ENCODE measurements at places on chromosomes 5 and 9. TPM values are rescaled to one million over a fixed set of nuclear protein-coding genes. Genes with fewer than 3 reads are reported as not detected.

DNA sequence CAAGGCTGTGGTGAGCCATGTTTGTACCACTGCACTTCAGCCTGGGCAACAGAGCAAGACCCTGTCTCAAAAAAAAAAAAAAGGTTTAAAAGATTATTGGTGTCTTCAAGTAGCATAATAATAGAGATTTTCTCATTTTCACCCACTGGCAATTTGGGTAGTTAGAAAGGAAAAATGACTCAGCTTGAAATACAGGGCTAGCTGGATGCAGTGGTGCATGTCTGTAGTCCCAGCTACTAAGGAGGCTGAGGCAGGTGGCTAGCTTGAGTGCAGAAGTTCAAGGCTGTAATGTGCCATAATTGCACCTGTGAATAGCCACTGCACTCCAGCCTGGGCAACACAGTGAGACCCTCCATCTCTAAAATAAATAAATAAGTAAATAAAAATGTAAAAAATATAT is 111.1 kb downstream of the ARRDC3 start:
- DNase-seq: no peak

DNA sequence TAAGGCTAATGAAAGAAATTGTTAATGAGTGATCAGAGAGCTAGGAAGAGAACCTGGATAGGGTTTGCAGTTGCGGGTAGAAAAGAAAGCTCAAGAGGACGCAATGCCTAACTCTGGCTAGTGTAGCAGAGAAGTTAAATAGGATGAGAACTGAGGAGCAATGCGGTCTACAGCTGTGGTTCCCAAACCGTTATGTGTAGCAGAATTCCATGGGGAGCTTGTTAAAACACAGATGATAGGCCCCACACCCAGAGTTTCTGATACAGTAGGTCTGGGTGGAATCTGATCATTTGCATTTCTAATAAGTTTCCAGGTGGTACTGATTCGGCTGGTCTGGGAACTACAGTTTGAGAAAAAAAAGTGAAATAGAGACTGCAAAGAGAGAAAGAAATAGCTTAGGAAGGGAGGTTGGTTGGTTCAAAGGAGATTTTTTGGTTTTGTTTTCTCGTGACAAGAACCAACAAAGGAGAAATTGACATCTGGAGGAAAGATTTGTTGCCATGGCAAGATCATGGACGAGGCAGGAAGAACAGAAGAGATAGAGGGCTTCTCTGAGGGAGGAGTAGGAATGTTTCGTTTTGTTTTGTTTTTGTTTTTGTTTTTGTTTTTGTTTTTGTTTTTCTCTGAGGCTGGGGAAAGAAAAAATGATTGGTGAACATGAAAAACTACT is 276.1 kb downstream of the ARRDC3 start:
- DNase-seq: no peak

Gene TMEM174
- total RNA-seq: not detected

Gene SLC34A1
- total RNA-seq: not detected

- no peak for DNase-seq
Observed at GRCh38 chr5:158058208-158059120, 199.5 kb upstream of the CLINT1 start.

GRCh38 chr5:59036274-59036961 is 453.5 kb downstream of the RAB3C start:
- peak; percentile 39 for DNase-seq

DNA sequence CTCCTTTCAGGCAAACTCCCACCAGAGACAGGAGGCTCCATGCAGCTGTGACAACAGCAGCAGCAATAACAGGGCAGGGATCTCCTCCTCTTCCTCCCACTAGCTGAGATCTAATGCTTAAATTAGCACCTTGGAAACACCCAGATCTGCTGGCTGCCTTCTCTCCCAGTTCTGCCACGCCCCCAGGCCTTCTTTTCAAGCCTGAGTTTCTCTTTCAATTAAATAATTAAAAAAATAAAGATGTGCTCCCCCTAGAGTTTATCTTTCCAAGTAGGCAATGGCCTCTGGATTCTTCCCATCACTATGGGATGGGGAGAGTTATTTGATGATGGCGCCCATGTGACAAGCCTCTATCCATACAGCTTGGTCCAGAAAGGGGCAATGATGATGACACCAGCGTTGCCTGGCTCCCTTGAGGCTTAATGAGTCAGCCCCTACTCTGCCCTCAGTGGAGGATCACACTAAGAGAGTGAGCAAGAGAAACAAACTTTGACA is 3.8 kb downstream of the FAM219A start:
- peak; percentile 31 for DNase-seq

GRCh38 chr5:173568703-173569102 is 47.7 kb downstream of the BOD1 start:
- no peak for DNase-seq

DNA sequence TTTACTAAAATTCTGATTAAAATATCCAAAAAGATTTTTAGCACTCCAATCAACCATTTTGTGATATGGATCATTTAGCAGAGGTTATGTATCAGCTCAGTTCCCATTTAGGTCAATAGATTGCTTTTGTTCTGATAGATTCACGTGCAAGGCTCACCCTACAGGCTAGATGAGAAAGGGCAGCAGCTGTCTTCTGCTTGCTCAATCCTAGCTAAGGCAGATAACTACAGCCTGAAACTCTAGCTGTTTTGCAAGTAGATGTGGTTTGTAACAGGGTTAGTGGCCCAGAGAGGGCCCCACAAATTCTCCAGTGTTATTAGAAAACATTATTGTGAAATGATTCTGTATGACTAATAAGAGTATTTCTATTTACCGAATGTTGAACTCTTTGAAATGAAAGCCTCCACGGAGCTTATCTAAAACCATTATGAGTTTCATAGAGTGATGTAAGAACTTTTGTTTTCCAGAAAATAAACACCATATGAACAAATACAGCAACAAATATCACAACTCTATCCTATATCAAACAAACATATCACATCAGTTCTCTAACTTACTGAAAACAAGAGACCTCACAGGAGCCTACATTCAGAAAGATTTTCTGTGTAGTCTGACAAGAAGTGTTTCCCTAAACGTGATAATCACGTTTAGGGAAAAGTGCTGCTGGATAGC is 841.9 kb upstream of the ACO1 start:
- DNase-seq: peak; percentile 66

- no peak for DNase-seq
Observed at GRCh38 chr9:134593286-134594077, 48.1 kb upstream of the COL5A1 start.

- DNase-seq: peak; percentile 70
Observed at GRCh38 chr5:150486402-150487198, 21.3 kb upstream of the NDST1 start.

DNA sequence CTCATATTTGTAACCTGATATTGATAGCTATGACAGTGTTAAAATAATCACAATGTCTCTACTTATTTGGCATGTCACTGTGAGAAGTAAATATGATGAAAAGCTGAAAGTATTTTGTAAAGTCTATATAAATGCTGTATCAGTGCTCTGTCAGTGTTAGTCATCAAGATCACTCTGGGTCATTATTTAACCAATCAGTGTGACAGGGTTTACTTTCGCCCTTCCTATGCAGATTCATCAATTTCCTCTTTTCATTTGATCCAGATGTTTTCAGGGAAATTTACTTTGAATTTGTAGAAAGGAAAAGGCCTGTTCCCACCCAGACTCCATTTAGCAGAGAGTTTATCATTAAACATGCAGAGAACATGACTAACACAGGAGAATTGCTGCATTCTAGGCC is 9.9 kb upstream of the PCSK5 start:
- DNase-seq: no peak

Gene TDRD7
- total RNA-seq: 11.9 TPM

DNA sequence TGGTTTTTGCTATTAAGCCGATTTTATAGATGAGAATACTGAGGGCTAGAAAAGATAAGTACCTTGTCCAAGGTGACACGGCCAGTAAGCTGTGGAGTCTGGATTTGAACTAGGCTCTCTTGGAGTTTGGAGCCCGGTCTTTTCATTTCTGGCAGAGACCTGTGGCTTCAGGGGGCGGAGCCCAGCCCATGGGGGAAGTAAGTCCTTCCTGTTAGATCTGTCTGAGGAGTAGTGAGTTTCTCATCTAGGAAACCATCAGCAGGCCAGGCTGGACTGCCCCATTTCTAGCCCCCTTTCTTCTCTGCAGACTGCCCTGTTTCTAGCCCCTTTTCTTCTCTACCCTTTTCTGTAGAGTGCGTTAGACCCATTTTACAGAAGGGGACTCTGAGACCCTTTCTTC is 521 bp upstream of the PTGS1 start:
- no peak for DNase-seq

DNA sequence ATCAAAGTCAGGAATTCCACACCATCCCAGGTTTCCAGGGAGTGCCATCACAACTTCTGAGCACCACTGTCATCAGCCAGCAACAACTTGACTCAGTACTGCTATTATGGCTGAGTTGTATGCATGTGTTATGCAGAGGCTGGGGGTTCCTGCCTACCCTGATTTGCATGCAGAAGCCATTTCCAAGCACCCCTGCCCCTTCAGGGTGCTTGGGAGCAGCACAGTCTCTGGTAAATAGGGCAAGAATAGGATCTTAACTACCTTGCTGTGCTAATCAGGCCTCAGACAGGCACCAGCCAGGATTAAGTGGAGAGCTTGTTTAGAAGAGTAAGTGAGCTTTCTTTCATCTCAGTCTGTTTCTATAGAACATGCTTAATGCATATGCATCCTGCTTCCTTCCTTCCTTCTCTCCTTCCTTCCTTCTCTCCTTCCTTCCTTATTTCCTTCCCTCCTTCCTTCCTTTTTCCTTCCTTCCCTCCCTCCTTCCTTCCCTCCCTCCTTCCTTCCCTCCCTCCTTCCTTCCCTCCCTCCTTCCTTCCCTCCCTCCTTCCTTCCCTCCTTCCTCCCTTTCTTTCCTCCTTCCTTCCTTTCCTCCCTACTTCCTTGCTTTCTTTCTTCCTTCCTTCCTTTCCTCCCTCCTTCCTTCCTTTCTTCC is 175.7 kb downstream of the FRMD3 start:
- DNase-seq: no peak

DNA sequence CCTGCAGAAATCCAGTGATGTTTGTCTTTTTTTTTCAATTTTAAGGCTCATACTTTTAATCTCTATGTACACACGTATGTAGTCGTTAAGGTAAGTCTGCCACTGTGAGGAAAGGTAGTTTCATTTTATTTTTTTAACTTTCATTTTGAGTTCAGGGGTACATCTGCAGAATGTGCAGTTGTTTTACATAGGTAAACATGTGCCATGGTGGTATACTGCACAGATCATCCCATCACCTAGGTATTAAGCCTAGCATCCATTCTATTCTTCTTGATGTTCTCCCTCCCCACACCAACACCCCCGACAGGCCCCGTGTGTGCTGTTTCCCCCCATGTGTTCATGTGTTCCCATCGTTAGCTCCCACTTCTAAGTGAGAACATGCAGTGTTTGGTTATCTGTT is 19.7 kb downstream of the MUSK start:
- no peak for DNase-seq

DNA sequence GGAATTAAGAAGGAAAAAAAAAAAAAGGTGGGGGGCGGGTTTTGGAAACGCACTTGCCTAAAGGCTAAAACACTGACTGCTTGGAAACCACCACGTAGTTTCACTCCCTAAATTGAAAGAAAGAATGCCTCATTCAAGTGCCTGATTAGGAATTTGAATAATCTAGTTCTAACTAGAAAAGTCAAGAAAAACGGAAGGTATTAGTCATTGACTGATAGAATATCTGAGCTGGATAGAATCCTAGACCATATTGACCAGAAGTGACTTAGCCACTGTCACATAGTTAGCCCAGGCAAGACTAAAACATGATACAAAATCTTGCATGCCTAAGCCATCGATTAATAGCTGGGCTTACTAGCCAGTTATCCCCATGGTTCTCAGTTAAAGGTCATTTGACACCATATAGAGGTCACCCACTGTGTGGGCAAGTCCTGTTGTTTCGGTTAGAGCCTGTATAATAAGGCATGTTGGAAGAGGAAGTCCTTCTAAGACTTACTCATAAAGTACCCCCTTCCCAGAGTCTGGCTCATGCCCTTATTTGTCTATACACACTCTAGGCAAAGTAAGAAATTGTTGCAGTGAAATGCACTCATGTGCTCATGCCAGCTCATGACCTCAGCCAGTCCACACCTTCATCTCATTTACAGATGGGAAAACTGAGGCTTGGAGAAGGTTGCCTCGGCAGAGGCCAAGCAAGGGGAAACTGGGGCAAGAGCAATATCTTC is 40.2 kb downstream of the SH3RF2 start:
- no peak for DNase-seq

GRCh38 chr9:129774791-129775447 is 22.1 kb upstream of the PTGES start:
- DNase-seq: no peak

Gene CCL27
- total RNA-seq: 0.44 TPM

- no peak for DNase-seq
Observed at GRCh38 chr9:110179734-110180133, 28.2 kb downstream of the C9orf152 start.

GRCh38 chr5:2093859-2094615 is 211.3 kb upstream of the IRX4 start:
- no peak for DNase-seq

Gene DND1
- total RNA-seq: 1.2 TPM

DNA sequence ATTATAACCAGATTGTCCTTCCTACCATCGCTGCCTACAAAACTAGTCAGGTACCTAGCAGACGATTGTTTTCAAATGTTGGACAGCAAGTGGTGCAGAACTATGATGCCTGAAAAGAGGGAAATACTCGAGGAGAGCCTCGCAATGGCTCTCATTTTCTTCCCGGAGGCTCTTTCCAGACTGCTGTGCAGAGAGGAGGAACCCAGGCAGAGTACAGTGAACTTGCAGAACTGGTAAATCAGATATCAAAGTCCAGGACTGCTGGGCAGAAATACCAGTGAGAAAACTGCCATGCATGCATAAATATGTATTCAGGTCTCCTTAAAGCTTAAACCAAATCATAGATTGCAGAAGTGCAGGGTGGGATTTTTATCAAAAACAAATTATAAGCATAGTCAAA is 26.4 kb upstream of the UGT3A1 start:
- DNase-seq: no peak

Gene SLC6A3
- not detected for total RNA-seq

- no peak for DNase-seq
Observed at GRCh38 chr9:116147821-116148220, 5.8 kb upstream of the PAPPA start.

Gene TPPP
- 0.17 TPM for total RNA-seq

Gene BAAT
- not detected for total RNA-seq

Gene PCDHB14
- total RNA-seq: not detected

Gene RNF208
- total RNA-seq: 38.0 TPM

Gene ANKRD31
- 0.48 TPM for total RNA-seq

Gene RFESD
- 5.0 TPM for total RNA-seq

- no peak for DNase-seq
Observed at GRCh38 chr5:33330426-33330825, 110.3 kb upstream of the TARS1 start.

- no peak for DNase-seq
Observed at GRCh38 chr5:111144352-111144930, 52.3 kb downstream of the WDR36 start.

Gene NDFIP1
- 40.9 TPM for total RNA-seq

Gene BTNL8
- total RNA-seq: not detected

DNA sequence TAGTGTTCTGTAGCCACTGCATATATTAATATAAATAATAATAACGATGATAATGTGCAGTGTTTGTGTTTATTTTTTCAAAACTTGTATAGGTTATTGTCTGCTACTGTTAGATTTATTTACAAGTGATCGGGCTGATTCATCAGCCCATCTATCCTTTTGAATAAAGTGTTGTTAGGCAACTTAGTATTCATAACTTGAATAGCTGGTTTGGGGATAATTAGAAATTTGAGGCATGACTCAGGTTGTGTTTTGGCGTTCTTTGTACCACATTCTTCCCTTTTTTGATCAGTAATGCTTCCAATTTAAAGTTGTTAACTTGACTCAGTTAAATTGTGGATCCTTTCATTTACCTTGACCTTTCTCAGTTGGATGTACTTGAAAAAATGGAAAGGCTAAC is 69.7 kb downstream of the FOCAD start:
- DNase-seq: peak; percentile 79

GRCh38 chr5:10552183-10553143 is 11.4 kb upstream of the ANKRD33B start:
- peak; percentile 47 for DNase-seq

Measured in PC-9 (cell line).